Stimulated activated CD8-positive, alpha-beta memory T cell treated with anti-CD3 and anti-CD28 coated beads, Interleukin-2, amount 100 ng/mL, for 48 hours (primary cell): ENCODE measurements at places on chromosomes 5 and 9.

GRCh38 chr5:90092734-90093133 is 316.8 kb downstream of the CETN3 start:
- DNase-seq: no peak

- DNase-seq: no peak
These were observed 51.2 kb downstream of the SIL1 start for GRCh38 chr5:139146809-139147482.

GRCh38 chr5:42514754-42515153 is 91.5 kb downstream of the GHR start:
- DNase-seq: no peak

GRCh38 chr9:72292874-72293607 is 72.0 kb downstream of the ZFAND5 start:
- DNase-seq: no peak

GRCh38 chr5:31100781-31101310 is 92.6 kb upstream of the CDH6 start:
- no peak for DNase-seq

- no peak for DNase-seq
These were observed 20.0 kb upstream of the GNE start for GRCh38 chr9:36278243-36278642.

GRCh38 chr5:88602584-88602983 is 280.4 kb downstream of the MEF2C start:
- peak; percentile 9 for DNase-seq

- no peak for DNase-seq
These were observed 407.2 kb downstream of the EFNA5 start for GRCh38 chr5:107263387-107264018.
